ENCODE measurements at places on chromosomes 3 and 15.

GRCh38 chr3:194082743-194083636, 53.0 kb upstream of the HES1 start:
- DNase-seq: no peak

- DNase-seq: no peak
Measured at GRCh38 chr15:51585986-51586385, 36.6 kb downstream of the DMXL2 start.

DNA sequence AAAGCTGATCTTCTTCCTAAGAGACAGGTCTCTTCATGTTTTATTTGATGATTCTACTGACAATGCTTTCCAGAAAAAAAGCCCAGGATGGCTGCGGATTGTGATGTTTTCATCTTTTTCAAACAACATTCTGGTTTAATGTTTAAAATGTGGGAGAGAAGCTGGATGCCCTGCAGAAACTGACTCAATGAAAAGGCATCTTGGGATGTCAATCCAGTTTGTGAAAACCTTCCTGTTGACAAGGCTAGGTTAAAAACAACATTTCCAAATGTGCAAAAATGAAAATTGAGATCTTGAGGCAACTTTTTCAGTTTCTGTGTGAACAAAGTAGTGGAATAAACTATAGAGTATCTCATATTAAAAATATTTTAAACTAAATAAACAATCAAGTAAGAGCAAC, 156.0 kb upstream of the MRPL3 start:
- no peak for DNase-seq

DNA sequence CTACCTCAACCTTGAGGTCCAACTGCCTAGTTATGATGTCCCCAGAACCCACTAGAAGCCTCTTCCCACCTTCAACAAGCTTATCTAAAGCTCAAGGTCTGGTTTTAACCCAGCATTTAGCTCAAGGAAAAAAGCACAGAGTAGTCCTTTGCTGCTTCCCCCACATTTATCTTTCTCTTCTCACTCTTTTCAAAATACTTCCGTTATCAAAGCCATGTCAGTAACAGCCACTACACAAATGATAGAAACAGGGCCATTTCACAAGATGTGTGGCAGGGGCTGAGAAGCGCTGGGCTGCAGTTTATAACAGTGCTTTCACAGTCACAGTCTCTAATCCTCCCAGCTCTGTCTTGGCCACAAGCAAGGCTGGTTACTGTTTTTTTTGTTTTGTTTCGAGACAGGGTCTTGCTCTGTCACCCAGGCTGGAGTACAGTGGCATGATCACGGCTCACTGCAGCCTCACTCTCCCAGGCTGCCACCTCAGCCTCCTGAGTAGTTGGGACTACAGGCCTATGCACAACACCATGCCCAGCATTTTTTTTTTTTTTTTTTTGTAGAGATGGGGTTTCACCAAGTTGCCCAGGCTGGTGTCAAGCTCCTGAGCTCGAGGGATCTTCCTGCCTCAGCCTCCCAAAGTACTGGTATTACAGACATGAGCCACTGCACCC, 218.8 kb downstream of the OSBPL10 start:
- no peak for DNase-seq

DNA sequence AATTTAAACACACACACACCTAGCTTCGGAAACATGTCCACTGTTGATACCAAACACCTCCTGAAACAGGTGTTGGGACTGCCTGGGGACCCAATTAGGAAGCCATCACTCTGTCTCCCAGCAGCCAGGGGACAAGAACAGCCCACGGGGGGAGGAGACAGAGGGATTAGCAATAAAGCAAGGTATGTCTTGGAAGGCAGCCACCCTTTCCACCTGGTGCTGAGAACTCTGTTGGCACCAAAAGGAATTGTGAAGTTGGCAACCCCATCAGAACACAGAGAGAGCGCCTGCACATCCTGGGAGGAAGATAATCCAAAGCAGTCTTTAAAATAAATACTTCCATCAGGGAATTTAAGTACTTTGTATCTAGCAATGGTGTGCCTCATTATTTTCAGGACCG, 111.0 kb downstream of the ADAMTS17 start:
- no peak for DNase-seq
